ENCODE measurements at places on chromosomes 1 and 21.

DNA sequence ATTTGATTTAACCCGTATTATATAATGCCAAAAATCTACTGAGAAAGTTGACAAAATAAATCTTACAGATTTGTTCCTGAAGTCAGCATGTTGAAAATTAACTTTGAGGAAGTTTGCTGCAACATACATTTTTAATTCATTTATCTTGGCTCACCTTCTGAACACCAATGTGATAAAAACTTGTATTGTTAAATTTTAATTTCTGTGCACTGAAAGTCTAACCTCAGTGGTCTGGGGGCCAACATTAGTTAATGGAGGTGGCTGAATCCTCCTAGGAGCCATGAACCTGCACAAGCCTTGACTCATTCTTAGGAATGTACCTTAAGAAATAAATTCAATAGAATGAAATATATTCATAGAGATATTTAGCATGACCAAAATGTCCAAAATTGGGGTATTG is 95.3 kb downstream of the ADSS2 start:
- no peak for DNase-seq

DNA sequence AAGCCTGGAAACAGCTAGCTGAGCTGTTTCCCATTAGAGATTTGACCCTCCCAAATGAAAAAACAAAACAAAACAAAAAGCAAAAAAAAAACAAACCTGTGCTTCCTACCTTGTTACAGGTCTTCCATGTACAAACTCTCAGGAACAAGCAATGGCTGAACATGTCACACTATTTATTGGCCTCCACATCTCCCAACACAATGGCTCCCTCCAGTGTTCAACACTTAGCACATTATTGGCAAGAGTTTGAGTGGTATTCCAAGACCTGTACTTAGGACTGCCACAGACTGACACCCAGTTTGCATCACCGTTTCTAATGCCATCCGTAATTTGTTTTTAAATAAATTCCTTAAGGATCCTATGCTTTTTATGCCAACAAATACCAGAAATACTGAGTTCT is 195.0 kb upstream of the OLFM3 start:
- DNase-seq = no peak

DNA sequence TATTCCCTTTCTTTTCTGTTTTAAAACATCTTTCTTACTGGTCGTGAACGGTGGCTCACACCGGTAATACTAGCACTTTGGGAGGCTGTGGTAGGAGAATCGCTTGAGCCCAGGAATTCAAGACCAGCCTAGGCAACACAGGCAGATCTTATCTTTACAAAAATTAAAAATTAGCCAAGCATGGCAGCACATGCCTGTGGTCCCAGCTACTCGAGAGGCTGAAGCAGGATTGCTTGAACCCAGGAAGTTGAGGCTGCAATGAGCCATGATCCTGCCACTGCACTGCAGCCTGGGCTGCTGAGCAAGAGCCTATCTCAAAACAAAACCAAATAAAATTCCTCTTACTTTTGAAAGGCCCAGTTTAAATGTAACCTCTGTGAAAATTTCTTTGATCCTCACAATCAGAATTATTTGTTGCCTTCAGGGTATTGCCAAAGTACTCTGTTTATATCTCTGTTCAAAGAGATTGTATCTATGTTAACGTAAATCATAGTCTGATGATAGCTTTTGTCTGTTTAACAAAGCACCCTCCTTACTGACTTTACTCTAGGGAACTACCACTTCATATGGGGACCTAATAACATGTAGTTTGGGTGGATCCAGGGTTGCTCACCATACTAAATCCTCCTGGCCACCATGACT is 71.6 kb downstream of the RERE start:
- no peak for DNase-seq

- DNase-seq = no peak
Observed at GRCh38 chr1:71295350-71295749, 214.5 kb upstream of the ZRANB2 start.

DNA sequence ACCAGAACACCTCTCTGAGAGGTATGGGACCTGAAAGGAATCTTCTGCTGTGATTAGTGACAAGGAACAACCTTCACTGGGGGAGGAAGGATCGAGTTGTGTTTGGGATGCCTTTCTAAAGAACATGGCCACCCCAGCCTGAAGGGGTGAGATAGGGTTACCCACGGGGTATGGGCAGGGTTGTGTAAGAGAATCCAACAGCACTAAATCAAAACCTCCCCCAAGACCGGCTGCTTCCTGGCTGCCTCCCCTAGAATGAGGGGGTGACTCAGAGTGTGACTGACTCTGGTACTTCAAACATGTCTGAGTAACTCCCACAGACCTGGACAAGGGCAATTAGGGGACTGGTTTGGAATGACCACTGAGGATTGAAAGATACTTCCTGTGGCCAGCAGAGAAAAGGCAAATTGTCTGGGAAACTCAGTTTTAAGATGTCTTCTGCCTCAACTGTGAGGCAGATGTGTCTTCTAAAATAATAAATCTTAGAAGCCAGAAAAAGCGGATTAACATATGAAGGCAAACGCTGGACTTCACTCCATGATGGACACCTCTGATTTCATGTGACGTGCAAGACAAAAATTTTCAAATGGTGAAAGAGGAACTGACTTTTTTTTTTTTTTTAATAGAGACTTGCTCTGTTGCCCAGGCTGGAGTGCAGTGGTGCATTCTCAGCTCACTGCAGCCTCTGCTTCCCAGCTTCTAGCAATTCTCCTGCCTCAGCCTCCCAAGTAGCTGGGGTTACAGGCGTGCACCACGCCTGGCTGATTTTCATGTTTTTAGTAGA is 6.7 kb upstream of the PTPN14 start:
- DNase-seq = no peak

GRCh38 chr1:219083631-219084030 is 90.0 kb upstream of the LYPLAL1 start:
- DNase-seq = no peak

GRCh38 chr1:160007577-160008200 is 24.1 kb downstream of the PIGM start:
- no peak for DNase-seq

DNA sequence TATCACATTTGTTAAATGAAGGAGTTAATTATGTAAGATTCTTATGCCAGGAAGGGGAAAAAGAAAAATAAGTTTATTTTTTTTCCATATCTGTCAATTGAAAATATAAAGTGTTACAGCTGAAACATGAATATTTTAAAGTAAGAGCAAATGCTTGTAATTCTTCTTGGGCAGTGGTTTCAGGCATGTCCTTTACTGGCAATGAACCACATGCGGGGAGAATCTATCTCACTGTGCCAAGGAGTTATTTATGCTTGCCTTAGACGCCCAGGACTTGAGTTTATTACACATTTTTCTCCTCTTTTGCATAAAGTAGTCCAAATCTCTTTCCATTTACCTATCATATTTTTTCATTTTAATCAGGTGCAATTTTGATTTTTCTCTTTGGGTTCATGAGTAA is 207.8 kb upstream of the NRIP1 start:
- DNase-seq = no peak
